ENCODE measurements at places on chromosomes 2 and 18.
A peak's percentile ranks its signal among the peaks of the same experiment; 100 is the strongest.

DNA sequence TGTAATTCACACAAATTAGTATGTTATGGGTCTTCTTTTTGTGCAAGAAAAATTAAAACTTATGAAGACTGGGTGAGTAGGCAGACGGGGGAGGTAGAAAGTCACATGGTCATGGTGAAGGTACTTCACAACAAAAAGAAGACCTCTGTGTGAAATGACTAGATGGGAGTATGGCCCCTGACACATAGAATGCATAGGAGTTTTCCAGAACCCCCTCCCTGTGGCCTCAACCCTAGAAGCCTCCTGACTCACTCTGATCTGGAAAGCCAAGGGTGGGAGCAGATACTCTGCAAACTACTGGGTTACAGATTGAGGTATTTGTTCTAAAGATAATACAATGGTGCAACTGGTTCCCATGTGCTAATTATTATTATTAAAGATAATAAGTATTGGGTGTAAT, 23.2 kb downstream of the SATB2 start:
- no peak for DNase-seq

DNA sequence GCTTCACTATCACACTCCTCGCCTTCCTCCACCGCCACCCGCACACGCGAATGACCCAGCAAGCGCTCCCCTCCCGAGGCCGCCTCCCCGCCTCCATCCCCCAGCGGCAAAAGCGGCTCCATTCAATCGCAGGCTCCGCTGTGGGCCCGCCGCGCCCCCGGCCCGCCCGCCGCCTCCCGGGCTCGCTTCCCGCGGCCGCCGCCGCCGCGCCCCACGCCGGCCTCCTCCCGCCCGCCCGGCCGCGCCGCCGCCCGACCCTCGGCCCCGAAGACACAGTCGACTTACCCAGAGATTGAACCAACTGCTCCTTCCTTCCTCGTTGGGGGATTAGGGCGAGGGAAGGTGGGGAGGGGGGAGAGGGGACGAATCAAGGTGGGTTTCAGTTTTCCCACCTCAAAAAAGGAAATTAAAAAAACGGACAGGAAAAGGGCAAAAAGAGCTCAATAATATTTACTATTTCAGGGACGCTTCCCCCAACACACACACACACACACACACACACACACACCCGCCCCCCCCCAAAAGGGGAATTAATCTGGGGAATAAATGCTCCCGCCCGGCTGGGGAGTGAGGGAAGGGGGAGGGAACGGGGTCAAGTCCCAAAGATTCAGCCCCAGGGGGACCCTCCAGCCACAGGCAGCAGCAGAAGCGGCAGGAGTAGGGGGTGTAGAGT, 743 bp downstream of the XPO1 start:
- peak; percentile 16 for DNase-seq

- DNase-seq: peak; percentile 96
These were observed at the start of gene SPAST for GRCh38 chr2:32063310-32064020. Gene SPAST (plus strand): TSS chr2:32063556. CDS start chr2:32063832, 276 bp downstream.

DNA sequence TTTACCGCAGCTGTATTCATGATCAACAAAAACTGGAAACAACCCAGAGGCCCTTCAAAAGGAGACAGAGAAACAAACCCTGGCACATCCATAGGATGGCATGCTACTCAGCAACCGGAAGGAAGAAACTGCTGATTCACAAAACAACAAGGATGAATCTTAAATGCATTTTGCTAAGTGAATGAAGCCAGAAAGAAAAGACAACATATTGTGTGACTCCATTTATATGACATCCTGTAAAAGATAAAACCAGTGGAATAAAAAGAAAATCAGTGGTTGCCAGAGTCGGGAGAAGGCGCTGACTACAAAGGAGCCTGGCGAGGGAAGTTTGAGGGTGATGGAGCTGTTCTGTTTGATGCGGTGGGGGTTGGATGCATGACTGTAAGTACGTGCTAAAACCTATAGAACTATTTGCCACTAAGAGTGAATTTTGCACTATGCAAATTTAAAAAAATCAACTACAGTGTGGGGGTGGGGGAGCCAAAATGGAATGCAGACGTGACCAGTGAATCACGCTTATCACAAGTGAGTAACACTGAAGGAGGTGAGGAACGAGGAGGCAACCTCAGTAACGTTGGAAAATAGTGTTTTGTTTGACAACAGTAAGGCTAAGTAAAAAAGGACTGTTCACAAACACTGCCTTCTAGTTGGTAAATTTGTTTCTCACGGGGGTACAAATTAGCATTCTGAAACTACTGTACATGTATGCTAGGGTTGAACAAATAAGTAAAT, 108.9 kb downstream of the INHBB start:
- no peak for DNase-seq

DNA sequence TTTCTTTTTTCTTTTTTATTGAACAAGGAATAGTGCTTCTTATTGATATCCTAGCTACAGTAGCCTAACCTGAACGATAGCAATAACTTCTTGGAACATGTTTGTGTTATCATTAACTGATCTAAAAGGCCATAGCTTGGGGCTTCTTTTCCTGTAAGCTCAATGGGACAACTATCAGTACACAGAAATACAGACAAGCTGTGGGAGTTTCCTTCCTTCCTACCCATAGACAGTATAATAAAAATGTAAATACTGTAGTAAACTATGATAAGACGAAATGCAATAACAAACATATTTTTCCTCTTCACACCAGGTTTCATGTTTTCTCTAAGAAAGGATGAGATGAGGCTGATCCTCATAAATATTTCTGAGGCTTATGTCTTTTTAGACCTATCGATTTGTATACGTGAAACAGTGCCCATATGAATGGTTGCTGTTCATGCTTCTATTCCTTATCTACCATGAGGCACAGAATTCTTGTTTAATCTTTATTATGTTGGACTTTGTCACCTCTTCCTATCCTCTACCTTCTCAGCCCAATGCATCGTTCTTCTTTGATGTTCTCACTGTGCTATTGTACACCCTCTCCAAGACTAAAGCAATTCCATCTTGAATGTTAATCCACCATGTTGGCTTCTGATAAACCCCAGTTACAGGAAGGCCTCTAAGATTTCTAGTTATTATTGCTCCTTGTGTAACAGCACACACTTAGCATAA, 361.4 kb downstream of the DCC start:
- DNase-seq: no peak

GRCh38 chr2:607172-607571, 70.0 kb downstream of the TMEM18 start:
- DNase-seq: no peak

DNA sequence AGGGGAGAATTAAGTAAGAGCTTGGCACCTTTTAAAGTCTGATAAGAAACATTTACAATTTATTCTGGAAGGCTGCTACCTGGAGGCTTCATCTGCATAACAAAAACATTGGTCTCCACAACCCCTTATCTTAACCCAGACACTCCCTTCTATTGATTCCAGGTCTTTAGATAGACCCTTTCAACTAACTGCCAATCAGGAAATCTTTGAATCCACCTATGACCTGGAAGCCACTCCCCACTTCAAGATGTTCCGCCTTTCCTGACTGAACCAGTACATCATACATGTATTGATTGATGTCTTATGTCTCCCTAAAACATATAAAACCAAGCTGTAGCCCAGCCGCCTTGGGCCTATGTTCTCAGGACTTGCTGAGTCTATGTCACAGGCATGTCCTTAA, 289.4 kb downstream of the AGPS start:
- no peak for DNase-seq
